ENCODE measurements at places on chromosomes 7 and 10.

GRCh38 chr10:580778-581177 is 108.7 kb downstream of the DIP2C start:
- no peak for DNase-seq

DNA sequence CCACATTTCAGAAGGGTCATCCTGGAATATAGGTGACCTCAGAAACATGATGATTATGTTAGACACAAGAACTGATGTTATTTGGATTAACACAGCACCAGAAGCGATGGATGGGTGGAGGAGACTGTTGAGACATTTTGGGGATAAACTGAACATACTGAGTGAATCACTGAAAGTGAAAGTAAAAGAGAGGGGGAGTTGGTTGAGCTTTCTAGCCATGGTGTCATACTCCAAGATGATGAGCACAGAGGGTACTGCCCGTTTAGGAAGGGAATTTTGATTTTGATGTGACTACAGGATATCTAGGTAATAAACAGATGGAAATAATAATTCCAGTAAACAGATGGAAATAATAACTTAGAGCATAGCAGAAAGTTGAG is 248.0 kb upstream of the NPY start:
- no peak for DNase-seq

DNA sequence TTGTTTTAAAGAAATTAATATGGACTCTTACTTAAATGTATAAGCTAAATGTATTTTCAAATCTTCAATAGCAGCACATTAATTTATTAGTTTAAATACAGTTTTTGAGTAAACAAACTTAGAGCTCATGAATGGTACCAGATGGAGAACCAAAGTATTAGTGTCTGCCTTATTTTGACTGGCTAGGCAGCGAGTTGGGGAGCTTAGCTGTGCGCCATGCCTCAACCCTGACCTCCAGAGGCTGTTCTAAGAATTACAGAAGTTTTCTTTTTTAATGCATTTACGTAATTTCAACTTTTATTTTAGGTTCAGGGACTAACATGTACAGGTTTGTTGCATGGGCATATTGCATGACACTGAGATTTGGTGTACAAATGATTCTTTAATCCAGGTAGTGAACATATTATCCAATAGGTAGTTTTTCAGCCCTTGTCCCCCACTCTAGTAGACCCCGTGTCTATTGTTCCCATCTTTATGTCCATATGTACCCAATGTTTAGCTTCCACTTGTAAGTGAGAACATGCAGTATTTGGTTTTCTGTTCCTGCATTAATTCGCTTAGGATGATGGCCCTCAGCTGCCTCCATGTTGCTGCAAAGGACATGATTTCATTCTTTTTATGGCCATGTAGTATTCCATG is 166.8 kb downstream of the IQUB start:
- no peak for DNase-seq

- DNase-seq: no peak
Measured at GRCh38 chr10:77400033-77400432, 237.6 kb downstream of the KCNMA1 start.

GRCh38 chr10:63173468-63174232 is 40.5 kb downstream of the NRBF2 start:
- DNase-seq: no peak

DNA sequence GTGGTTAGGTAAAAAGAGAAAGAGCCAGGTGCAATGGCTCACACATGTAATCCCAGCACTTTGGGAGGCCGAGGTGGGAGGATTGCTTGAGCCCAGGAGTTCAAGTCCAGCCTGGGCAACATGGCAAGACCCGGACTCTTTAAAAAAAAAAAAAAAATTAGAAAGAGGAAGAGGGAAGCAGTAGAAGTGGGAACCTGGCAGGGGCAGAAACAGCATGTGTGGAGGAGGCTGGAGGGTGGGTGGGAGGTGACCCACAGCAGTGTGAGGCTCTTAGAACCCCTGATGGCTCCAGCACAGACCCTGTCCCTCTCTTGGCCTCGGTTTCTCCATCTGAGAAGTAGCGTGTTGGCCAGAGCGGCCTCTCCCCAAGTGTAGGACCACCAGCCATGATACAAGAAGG is 4.9 kb upstream of the CCL24 start:
- no peak for DNase-seq

DNA sequence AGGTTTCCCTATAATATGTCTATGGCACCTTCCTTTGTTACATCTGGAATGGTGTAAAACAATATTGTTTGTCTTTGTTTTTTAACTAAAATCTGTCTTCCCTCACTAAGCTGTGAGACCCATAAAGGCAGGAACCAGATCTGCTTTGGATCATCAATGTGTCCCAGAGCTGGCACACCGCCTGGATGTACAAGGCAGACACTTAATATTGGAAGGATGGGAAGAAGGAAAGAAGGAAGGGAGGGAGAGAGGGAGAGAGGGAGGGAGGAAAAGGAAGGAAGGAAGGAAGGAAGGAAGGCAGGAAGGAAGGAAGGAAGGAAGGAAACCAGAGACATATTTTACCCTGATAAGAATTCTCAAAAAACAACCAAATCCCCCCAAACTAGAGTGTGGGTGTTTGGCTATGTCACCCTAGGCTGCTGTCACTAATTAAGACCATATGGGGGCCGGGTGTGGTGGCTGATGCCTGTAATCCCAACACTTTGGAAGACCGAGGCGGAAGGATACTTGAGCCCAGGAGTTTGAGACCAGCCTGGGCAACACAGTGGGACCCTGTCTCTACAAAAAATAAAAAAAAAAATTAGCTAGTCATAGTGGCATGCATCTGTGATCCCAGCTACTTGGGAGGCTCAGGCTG is 59.6 kb downstream of the SH3PXD2A start:
- DNase-seq: no peak

DNA sequence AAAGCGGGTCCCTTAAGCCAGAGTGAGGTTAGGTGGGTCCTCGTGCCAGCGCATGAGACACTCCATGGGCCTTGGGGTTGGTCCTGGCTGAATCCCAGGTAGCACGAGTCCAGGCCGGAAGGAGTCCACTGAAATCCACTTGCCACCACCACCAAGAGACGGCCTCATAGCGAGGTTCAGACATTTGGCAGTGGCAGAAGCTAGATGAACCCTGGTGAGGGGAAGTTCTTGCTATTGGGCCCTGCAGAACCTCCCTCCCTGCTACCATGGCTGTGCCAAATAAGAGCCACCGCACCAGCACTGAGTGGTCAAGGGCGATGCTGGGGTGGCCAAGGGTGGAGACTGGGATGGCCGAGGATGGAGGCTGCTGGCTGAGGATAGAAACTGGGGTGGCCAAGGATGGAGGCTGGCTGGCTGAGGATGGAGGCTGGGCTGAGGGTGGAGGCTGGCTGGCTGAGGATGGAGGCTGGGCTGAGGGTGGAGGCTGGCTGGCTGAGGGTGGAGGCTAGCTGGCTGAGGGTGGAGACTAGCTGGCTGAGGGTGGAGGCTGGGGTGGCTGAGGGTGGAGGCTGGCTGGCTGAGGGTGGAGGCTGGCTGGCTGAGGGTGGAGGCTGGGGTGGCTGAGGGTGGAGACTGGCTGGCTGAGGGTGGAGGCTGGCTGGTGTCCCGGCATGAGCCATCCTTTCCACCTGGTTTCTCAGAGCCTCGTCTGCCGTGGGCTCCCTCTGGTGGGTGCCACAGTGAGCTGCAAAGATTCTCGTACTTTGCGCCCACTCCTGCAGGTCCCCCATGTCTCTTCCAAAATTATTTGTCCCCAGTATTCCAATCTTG is 88.2 kb downstream of the ELFN1 start:
- DNase-seq: no peak

GRCh38 chr10:121891103-121891502 is 36.7 kb downstream of the ATE1 start:
- DNase-seq: no peak

DNA sequence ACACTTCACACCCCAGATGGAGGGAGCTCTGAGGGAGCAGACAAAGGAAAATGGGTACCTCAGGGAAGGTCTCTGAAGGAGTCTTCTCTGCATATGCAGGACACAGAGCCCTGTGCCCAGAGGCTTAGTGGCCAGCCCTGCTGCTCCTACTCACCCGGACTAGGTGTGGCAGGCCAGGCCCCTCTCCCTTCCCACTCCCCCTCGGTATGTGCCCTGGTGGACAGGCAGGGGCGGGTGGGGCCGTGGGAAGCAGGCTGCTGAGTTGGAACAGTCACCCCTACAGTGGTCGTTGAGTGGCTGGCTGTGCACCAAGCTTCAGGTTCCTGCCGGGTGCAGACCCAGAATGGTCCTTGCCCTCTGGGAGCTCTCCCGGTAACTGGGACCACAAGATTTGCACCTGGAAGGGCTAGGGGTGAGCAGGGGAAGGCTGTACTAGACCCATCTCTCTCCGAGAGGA is 68.6 kb downstream of the ZMIZ1 start:
- no peak for DNase-seq

- DNase-seq: no peak
Measured at GRCh38 chr7:117470777-117471176, 9.0 kb upstream of the CFTR start.

GRCh38 chr7:31851119-31851518 is 164.1 kb downstream of the PPP1R17 start:
- no peak for DNase-seq

DNA sequence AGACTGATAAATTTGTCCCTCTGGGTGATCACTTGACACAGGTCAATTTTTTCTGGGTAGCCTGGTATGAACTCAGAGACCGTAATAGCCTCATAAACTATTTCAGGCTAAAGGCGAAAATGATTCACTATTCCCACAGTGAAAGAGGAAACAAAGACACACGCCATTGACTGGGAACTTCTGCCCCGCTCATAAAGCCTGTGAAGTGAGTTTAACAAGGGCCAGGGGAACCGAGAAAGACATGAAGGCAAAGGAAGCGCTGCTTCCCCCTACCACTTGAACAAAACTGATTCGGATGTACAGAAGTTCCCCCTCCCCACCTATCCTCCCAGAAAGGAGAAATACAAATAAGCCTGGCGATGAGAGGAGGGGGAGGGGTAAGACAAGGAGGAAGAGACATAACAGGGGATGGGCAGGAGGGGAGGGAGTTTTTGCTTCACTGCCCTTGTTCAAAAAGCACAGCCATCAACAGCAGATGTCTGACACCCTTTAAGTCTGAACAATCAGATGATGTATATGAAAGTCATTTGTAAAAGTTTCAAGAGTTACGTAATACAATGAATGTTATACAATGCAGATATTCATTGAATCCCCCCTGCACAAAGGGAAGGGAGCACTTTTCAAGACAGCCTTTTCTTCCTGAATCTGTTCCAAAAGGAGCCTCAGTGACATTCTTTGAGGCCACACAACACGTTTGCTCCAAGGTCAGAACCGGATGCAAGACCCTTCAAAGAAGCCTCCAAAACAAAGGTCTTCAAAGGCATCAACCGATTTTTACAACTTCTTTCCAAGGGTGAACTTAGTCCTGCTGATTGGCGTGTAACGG is 734 bp downstream of the ABCB4 start:
- DNase-seq: no peak

GRCh38 chr10:118729641-118730258 is 25.0 kb downstream of the CACUL1 start:
- DNase-seq: no peak

DNA sequence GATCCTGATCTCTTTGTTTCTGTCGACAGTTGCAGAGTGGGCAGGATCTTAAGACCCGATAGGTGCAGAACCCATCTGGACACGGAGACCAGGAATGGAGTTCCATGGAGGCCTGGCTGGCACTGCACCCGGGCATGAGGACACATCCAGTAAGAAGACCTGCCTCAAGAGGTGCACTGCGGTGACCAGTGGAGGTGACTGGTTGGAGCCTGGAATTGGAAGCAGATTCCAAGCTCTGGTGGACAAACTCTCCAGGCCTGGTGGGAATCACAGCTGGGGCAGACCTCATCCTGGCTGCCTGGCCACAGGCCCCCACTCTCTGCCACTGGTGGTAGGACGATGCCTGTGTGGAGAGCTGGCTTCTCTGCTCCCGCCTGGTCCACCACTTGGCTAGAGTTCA is 31.0 kb downstream of the ZNF775 start:
- no peak for DNase-seq

Data from stimulated activated CD8-positive, alpha-beta memory T cell treated with anti-CD3 and anti-CD28 coated beads, Interleukin-7, amount 100 ng/mL, for 1 hour (primary cell).